ENCODE measurements at places on chromosomes 13 and 19.

DNA sequence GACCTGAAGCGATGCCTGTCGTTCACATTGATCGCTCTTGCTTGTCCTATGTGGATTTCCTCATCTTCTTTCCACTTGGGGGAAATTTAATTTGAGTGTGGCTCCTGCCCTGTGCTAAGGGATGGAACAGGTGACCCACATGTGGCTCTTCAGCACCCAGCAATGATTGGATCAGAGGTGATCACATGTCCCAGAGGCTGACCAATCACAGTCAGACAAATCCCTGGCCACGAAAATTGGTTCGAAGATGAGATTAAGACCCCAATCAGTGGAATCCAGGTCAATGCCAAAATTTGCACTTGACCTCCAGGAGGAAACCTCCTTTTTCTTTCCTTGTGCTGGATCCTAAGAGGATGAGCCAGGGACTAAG is 23.7 kb downstream of the AMER2 start:
- no peak for DNase-seq

DNA sequence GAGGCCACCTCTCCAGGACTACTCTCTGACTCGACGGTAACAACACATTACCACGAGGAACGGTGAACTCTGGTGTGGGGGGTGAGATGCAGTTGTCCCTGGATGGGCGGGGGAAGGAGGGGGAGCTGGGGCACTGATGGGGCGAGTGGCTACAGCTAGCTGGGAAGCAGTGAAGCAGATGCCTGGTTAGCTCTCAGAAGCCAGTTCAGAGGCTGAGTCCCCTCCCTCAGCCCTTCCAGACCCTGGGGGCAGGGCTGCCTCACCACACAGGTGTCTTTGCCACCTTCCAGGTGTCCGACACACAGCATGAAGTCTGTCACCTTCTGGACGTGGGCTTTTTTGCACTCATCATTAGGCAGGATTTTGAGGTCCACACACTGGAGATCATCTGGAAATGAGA is 4.0 kb downstream of the KLK1 start:
- DNase-seq, result no peak

DNA sequence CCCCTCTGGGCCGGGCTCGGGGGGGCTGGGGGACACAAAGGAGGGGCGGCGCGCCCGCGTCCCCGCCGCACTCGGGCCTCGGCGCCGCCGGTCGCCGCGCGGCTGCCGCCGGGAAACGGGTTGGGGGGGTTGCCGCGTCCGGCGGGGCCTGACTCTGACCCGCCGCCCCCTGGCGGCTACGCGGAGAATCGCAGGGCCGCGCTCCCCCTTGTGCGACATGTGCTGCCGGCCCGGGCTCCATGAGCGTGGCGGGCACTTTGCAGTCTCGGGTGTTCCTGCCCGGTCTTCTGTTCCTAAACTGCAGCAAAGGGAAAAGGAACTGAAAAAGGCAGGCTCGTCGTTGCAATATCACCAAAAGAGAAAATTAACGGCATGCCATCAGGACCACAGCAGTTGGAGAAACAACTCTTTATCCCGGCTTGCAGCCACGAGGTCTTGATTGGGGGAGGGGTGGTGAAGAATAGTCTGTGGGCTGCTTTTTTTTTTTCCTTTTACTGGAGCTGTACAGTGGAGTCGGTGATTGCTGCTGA is 1.5 kb downstream of the MIR17HG start:
- no peak for DNase-seq

- no peak for DNase-seq
These were observed 7.2 kb upstream of the ASPDH start for GRCh38 chr19:50520822-50521465.

DNA sequence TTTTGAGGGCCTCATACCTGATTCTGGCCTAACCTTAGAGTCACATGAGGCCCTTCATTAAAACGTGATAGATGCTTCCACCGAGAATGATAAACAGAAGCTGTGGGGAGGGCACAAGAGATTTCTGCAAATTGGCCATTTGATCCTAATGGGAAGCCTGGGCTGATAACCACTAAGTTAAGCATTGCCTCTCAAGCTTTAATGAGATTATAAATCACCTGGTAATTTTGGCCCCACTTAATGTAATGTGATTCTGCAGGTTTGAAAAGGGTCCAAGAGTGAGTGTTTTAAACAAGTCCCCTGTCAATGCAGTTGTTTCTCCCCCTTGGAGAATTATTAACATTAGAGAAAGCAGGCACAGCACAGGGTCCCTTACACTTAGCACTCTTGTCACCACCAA is 42.0 kb downstream of the ZNF486 start:
- no peak for DNase-seq

DNA sequence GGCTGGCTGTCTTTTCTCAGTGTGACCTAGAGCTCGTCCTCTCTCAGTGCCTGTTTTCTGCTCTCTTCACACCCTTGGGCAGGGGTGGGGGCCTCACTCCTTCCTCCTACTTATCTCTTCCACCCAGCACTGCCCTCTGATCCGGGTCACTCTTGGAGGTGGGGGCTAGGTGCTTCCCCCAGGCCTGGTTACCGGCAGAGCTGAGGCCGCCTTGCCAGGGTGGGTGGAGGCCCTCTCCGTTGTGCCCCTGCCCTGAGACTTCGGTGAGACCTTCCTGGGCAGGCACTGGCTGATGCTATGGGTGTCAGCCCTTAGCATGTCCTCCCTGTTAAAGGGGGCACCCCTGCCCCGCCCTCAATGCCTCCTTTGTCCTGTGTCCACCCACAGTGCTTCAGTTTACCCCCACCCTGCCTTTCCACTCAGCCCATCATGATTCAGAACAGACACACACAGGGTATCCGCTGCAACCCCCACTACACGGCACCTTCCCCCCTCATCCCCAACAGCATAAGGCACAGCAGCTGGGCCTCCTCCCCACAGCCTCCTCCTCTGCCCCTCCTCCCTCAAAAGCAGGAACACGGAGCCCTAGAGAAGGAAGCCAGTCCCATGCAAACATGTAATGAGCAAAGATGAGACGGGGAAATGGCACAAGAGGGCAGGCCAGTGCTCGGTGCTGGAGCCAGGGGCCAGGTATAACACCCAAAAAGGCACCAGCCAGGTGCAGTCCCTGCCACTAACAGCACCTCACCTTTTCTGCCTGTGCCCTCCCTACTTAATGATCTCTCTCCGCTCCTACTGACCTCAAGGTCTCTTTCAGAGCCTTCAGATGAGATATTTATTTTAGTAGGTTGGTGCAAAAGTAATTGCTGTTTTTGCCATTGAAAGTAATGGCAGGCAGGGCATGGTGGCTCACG is 9.8 kb downstream of the ZGLP1 start:
- no peak for DNase-seq

DNA sequence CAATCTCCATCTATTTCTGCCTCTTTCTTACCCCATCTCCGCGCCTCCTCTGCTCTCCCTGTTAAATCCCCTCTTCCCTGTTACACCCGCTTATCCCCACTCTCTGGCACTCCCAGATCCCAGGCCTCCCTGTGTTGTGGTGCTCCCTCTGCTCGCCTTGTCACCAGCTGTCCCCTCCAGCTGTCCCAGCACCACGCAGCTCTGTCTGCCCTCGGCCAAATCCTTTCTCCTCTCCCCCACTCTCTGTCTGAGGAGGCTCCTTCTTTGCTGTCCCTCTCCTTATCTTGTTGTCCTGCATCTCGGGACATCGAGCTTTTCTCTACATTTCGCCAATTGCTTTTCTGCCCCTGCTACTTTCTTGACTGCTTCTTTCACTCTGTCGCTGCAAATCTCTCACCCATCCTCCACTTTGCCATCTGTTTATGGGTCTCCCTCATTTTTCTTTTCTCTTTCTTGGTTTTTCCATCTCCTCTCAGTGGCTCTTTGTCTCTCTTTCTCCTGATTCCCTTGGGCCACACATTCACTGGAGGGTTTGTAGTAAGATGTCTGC is 941 bp downstream of the ZNF160 start:
- DNase-seq, result no peak

DNA sequence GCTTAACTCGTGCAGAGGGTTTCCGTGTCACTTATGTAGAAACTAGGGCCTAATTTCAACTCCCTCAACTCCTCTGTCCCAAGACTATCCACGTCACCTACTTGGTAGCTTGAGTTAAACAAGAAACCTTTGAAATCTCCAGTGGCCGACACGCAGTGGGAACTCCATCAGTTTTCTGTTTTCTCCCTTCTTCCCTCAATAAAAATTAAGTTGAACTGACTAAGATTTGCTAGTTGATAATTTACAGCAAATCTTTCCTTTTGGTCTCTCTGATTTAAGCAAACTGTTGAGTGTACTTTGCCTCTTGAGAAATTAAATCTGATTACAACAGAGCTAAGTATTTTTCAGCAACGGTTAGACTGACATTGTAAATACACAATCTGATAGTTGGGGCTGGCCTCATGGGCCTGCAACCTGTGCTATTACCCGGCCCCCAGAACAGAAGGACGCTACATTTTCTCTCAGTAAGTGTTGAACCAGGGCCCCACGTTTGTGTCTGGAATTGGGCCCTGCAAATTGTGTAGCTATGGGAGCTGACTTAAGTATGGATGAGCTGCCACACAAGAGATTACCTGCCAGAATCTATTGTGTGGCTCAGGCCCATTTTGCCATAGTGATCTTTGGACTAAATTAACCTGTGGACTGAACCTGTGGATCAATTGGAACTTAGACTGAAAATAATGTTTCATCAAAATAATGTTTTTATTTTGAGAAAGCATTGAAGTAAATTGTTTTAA is 708 bp upstream of the ESD start:
- DNase-seq, result no peak

GRCh38 chr13:84566780-84567179 is 684.5 kb upstream of the SLITRK1 start:
- no peak for DNase-seq

DNA sequence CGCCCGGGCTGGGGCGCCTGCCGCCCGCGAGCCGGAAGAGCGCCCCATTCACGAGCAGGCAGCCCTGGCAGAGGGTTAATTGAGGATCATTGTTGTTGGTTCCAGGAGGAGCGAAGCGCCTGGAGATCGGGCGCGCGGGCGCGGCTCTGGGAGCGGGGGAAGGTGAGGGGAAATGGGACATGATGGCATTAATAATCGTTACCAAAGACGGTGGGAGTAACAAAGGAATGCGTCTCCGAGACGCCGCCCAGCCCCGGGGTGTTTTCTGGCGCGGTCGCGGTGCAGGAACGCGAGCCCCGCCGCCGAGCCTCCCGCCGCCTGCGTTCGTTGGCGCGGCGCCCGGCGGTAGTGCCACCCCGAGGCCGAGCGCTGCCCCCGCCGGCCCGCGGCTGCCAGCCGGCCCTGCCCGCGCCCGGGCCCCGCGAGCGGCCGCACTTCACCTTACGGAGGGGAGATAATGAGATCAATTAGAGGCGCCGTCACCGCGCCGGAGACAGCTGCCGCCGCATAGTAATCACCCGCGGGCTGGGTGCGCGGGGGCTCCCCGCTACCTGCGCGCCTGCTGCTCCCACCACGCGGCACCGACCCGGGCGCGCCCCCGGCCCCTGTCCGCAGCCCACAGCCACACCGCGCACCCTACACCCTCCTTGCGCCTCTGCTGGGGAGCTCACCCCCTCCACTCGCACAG is 2.8 kb downstream of the ZNF536 start:
- DNase-seq, result no peak

DNA sequence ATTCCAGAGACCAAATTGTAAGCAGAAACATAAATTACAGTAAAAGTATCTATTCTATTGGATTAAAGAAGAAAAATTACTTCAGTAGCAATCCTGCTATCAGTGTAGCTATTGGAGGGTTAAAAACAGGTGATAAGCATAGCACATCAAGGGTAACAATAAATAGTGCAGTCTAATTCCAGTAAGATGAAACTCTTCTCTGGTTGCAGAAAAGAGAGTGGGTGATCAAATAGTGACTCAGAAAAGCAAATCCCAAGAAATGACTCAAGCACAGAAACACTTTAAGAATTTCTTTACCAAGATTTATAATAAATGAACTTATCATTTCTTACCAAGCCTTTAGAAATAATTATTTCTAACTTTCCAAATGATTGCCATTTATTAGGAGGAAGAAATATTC is 135.7 kb downstream of the LMO7 start:
- DNase-seq, result no peak

DNA sequence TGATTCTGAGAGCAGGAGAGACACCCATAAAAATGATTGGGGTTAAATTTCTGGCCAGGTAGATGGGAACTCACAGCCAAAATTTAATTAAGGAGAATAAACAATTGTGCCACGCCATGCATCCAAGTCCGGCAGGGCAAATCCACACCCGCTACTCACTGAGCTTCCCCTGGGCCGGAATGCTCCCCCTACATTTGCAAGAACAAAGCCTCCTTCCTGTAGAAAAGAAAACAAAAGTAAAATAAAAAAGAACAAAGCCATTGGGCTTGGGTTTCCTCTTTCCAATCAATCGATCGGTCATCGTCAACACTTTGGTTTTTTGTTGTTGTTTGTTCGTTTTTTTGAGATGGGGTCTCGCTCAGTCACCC is 30.2 kb upstream of the TFDP1 start:
- no peak for DNase-seq

GRCh38 chr13:19117913-19118739 is 63.5 kb downstream of the TUBA3C start:
- DNase-seq, result no peak

- DNase-seq, result no peak
These were observed 800.7 kb upstream of the SLITRK5 start for GRCh38 chr13:86870444-86870843.

- DNase-seq, result no peak
These were observed 115.2 kb downstream of the STK24 start for GRCh38 chr13:98461486-98462240.

DNA sequence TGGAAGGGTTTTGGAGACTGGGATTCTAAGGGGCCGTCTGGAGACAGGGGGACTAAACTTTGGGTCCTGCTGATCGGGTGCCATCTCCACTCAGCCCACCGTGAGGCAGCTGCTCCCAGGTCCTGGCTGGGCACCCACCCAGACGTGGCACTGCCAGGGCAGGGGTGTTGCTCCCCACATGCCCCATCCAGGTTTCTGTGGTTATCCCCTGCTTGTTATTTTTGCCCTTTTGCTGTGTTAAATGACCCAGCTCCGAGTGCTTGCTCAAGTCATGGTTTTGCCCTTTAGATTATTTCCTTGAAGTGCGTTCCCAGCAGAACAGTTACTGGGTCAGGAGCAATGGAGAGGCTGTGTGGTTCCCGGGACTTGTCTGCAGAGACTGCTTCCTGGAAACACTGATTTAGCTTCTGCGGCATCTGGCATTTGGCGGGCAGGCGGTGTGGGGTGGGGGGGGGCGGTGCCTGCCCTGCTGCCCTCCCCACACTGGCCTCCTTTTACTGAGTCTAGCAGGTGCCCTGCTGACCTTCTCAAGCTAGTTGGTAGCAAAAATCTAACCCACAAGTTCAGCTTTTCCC is 1.9 kb downstream of the RAB11B start:
- no peak for DNase-seq

DNA sequence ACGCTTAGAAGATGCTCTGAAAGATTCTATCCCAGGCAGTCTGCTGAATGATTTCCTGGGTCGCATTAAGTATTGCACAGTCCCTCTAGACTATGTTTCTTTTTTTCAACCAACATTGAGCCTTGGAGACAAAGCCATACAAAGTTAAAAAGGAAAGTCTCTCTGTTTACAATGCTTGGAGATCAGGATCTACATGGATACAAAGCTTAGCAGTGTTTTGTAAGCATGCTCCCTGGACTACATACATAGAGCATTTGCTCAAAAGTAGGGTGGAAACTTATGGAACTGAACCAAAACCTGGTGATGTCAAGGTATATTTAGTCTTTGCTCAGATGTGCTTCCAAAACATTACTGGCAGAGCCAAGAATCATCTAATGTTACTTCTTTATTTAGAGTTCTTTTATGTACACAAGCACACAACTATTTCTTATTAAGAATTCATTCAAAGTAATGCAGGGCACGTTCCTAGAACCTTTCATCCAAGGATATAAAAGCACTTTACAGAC is 241.2 kb downstream of the ABCC4 start:
- no peak for DNase-seq

GRCh38 chr19:5983367-5983955 is 5.5 kb upstream of the RANBP3 start:
- DNase-seq, result no peak

- no peak for DNase-seq
These were observed 252.6 kb downstream of the SLITRK5 start for GRCh38 chr13:87923753-87924152.
